ENCODE measurements at places on chromosomes 1 and 21.

- peak; percentile 39 for DNase-seq
Observed at GRCh38 chr1:28956038-28956464, 41.7 kb downstream of the EPB41 start.

- DNase-seq, result peak; percentile 77
Observed at GRCh38 chr1:93180723-93181613, at the start of gene CCDC18. Gene CCDC18 (plus strand): TSS chr1:93180724. CDS start chr1:93183362, 2,638 bp downstream.

GRCh38 chr1:33853431-33853830 is 10.4 kb upstream of the HMGB4 start:
- no peak for DNase-seq

GRCh38 chr1:46110521-46110920 is 21.9 kb downstream of the PIK3R3 start:
- no peak for DNase-seq

GRCh38 chr1:228416217-228416933 is at the start of gene TRIM17:
Gene TRIM17 (minus strand): TSS chr1:228416861. CDS start chr1:228415072, 1,789 bp downstream.
- DNase-seq, result peak; percentile 61

DNA sequence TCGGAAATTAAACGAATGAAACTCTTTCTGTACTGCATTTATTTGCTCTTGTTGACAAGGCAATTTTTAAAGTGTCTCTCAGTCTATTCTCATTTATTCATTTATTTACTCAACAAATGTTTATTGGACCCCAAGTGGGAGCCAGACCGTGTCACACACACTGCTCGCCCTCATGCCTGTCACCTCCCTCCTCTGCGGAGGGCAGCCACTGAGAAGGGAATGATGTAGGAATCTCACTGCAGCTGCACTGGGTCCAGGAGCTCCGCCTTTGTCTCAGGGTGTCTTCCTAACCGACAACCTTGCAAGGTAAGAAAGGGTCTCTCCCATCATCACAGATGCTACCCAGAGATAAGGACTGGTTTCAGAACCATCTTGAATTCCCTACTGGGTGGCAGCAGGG is 14.1 kb upstream of the KLHDC7A start:
- DNase-seq, result no peak

- DNase-seq, result no peak
Observed at GRCh38 chr1:157965584-157965983, 27.9 kb upstream of the KIRREL1 start.

GRCh38 chr1:65175171-65176055 is 27.4 kb downstream of the AK4 start:
- DNase-seq, result no peak

DNA sequence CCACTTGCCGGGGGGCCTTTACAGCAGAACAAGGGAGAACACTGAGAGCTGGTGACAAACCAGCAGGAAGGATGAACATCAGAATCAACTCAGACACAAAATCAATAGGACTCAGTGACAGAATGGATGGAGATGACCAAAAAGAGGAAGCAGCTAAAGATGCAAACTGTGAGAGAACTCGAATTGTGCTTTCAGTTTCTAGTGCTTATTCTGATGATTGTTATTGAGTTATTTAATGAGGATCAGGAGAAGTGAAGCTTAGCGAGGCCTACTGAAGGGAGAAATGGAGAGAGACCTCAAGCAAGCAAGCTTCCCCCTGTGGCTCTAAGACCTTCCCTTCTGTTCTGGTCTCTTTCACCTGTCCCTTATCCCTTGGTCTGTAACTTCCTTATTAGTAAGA is 30.3 kb upstream of the TMEM125 start:
- no peak for DNase-seq

GRCh38 chr1:182707122-182707521 is 22.7 kb upstream of the RGS8 start:
- no peak for DNase-seq

- peak; percentile 50 for DNase-seq
Observed at GRCh38 chr1:113905435-113905861, 322 bp downstream of the DCLRE1B start.

DNA sequence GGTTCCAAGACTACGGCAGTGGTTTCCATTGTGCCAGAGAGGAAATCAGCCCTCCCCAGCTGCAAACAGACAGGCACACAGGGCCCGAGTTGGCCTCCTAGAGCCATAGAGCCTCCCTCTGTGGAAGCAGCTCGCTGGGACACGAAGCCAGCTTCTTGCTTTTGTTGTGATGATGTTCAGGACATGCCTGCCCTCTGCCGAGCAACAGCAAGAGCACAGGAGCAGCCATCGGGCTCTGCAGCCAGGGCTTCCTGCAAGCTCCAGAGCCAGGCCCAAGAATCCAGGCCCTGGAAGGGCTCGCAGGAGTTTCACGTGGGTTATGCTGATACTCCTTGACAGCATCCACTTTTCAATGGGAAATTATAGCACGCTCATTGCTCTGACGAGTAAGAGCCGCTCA is 18.5 kb downstream of the NPHP4 start:
- DNase-seq, result no peak

GRCh38 chr1:19313636-19313959 is 1.5 kb downstream of the SLC66A1 start:
- no peak for DNase-seq

- no peak for DNase-seq
Observed at GRCh38 chr1:46183926-46184557, 7.8 kb upstream of the P3R3URF start.

DNA sequence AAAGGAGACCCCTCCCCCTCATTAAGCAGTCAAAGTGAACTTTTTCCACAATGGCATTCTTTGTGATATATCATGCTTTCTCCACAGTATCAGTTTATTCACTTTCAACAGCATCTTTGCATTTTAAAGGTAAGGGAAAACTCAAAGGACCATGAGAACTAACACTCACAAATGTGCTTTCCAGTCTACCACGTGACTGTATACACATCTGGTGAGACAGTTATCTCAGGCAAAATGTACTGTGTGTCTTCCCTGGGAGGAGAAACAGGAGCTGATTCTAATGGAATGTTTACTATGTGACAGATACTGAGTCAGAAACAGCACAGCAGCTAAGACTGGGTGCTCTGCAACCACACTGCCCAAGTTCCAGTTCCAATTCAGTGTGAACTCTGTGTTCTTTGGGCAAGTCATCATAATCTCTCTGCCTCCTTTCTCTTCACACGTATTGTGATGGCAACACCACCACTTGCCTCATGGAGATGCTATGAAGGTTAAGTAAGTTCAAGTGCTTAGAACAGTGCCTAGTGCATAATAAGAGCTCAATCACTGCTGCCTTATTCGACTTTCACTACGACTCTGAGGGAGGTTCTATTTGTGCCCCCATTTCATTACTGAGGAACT is 79.0 kb downstream of the SLC45A1 start:
- peak; percentile 68 for DNase-seq

- no peak for DNase-seq
Observed at GRCh38 chr1:113142791-113143190, 69.8 kb downstream of the LRIG2 start.

- no peak for DNase-seq
Observed at GRCh38 chr21:15366555-15366954, 301.8 kb upstream of the NRIP1 start.

- DNase-seq, result no peak
Observed at GRCh38 chr1:17697458-17697857, 57.7 kb upstream of the ACTL8 start.

DNA sequence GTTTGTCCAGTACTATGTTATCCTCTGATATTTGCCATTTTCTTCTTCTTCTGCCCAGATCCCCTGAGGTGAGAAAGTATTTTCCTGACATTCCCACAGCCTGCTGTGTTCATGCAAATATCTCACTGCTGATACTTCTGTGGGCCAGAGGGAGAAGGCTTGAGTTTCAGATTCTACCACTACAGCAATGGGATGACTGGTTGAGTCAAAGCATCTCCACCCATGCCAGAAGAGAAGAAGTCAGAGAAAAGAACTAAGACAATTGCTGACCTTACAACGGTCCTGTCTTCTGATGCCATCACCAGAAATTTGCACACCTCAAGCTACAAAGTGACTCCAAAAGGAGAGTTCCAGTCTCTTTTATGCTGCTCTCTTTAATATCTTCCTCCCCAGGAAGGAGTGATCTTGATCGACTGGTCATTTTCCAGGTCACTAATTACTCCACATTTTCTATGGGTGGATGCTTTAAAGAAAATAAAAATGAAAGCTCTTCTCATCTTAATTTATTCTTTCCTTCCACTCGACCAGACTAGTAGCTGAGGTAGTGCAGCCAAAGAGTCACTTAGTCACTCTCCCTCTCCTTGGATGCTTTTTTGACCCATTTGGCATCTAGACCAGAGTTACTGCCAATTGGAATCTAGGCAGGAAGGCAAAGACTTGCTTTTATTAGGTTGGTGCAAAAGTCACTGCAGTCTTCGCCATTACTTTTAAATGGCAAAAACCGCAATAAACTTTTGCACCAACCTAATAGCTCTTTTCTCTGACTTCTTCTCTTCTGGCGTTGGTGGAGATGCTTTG is 195.1 kb downstream of the PTPRC start:
- no peak for DNase-seq

GRCh38 chr1:43711049-43711448 is 3.7 kb downstream of the ST3GAL3 start:
- no peak for DNase-seq

DNA sequence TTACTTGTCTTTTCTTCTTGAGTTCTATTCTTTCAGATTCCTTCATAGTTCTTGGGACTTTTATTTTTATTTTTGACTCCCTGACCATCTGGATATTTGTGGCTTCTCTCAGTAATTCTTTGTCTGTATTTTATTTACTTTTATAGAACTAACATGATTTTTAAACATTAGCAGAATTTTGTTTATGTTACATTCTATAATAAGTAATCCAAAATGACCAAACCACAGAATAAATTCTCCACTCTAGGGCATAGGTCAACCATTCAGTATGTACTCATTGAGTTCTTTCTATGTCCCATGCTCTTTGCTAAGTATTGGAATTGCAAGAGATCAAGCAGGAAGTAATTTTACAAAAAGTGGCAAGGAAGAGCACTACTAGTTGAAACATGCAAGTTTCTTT is 969.0 kb downstream of the TTLL7 start:
- no peak for DNase-seq

- no peak for DNase-seq
Observed at GRCh38 chr1:70090141-70090540, 115.2 kb downstream of the LRRC40 start.

GRCh38 chr1:220966881-220967611 is 87.8 kb downstream of the HLX start:
- DNase-seq, result no peak
